Stimulated activated CD8-positive, alpha-beta memory T cell treated with anti-CD3 and anti-CD28 coated beads, Interleukin-15, amount 100 ng/mL, for 48 hours (primary cell): ENCODE measurements at places on chromosomes 2 and 18.

GRCh38 chr2:207236156-207236935 is 70.6 kb upstream of the KLF7 start:
- DNase-seq, result no peak

DNA sequence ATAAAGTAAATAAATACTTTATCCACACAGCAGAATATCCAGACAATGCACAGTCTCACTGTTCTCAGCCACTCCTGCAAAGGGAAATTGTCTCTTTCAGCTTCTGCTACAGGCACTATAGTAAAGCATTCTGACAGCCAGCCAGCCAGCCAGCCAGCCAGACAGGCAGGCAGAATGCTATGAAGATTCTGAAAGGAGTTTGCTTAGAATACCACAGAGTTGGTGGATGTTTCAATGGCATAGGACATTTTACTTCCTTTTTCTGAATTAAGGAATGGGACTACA is 116.1 kb upstream of the CYP26B1 start:
- DNase-seq, result no peak

GRCh38 chr2:225072444-225072843 is 30.2 kb upstream of the DOCK10 start:
- no peak for DNase-seq

- DNase-seq, result no peak
These were observed 80.0 kb upstream of the CHRNA1 start for GRCh38 chr2:174844295-174844708.

GRCh38 chr2:63047321-63048279 is 3.0 kb upstream of the OTX1 start:
- DNase-seq, result no peak

- DNase-seq, result no peak
These were observed 177.0 kb downstream of the LDLRAD4 start for GRCh38 chr18:13395577-13395976.

GRCh38 chr2:207215308-207215707 is 49.6 kb upstream of the KLF7 start:
- no peak for DNase-seq

- no peak for DNase-seq
These were observed 190.7 kb upstream of the SPHKAP start for GRCh38 chr2:228372212-228372611.

- DNase-seq, result no peak
These were observed 101.0 kb downstream of the GPD2 start for GRCh38 chr2:156537141-156537540.

DNA sequence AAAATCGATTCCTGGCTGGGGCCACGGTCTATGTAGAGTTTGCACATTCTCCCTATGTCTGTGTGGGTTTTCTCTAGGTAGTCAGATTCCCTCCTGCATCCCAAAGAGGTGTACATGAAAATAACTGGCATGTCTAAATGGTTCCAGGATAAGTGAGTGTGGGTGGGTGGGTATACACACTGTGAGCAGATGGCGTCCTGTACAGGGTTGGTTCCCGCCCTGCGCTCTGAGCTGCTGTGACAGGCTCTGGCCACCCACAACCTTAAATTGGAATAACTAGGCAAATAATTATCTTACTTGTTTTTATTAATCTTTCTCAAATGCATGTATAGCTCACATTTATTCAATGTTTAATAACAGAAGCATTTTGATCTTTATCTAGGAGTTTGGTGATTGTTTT is 16.3 kb downstream of the THOC1 start:
- no peak for DNase-seq

DNA sequence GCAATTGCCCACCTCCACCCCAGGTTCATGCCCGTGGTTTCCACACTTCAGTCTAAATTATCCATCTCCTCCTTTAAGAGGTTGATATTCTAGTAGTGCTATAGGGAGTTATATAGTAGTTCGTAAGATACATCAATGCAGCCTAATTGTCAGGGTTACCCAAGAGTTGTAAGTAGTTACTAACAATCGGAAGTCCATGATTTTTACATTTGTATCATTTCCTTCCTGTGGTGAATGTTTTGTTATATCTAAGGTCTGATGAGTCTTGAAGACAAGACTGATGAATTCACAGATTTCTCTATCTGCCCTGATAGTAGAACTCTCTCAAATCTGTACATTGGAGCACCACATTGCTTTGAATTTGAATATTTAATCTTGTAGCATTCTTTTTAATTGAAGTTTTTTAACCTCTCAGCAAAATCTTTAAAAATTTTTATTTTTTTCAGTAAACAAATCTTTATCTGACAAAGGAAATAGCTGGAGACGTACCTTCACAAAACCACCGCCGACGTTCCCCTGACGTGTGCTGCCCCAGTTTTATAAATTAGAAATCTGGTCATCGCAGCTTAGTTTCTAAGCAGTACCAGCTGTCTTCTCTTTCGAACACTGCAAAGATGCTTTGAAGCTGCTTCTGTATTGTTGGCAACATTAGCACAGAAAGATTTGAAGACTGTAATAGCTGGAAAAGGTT is 264.5 kb downstream of the SOCS6 start:
- no peak for DNase-seq

- no peak for DNase-seq
These were observed 342 bp downstream of the CYB5A start for GRCh38 chr18:74291472-74291770.
